ENCODE measurements at places on chromosomes 16 and 17.

DNA sequence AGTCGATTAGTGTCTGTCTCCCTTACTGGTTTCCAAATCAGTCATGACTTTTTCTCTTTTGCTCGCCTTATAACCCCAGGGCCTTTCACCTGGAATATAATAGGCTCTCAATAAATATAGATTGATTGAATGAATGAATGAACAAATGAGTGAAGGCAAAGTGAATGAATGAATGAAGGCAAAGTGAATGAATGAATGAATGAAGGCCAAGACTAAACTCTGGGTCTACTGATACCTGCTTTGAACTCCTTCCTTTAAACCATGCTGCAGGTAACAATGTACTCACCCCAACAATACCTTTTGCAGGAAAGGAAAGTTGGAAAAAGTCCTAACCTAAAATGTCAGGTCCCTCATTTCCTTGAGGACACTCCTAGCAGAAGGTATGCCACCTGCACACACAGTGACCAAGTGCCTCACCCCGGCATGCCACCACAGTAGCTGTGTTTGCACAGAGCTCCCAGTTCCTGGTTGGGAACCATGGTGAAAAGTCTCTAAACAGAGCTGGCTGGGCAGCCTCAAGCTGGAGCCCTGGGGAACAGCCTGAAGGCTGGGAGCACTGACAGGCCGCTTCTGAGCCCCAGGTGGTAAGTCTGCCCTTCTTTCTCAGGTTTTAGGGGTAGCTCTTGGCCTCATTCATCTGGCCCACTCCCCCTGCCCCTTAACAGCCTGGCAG is 42.7 kb upstream of the ANKFN1 start:
- no peak for DNase-seq

- DNase-seq, result no peak
Observed at GRCh38 chr16:70569752-70570151, 46.1 kb downstream of the SF3B3 start.

GRCh38 chr17:61848247-61848646 is 15.1 kb downstream of the BRIP1 start:
- no peak for DNase-seq

- no peak for DNase-seq
Observed at GRCh38 chr17:74213861-74214391, 555 bp downstream of the TTYH2 start.

GRCh38 chr17:10196941-10197340 is 1.5 kb downstream of the GAS7 start:
- no peak for DNase-seq

DNA sequence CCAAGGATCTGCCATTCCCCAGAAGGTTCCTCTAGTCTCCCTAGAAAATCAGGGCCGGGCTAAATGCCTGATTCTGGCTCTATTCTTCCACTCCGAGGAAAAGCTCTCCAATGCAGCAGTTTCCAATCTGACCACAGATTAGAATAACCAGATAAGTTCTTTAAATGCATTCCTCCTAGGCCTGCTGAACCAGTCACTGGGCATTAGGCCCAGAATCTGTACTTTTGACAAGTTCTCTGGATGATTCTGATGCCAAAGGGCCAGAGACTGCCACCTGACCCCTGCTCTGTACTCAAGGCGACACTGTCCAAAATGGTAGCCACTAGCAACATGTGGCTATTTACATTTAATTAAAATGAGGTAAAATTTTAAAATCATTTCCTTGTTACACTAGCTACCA is 22.3 kb downstream of the MAP3K14 start:
- DNase-seq, result no peak

- no peak for DNase-seq
Observed at GRCh38 chr16:11207646-11208045, 48.4 kb downstream of the SOCS1 start.

DNA sequence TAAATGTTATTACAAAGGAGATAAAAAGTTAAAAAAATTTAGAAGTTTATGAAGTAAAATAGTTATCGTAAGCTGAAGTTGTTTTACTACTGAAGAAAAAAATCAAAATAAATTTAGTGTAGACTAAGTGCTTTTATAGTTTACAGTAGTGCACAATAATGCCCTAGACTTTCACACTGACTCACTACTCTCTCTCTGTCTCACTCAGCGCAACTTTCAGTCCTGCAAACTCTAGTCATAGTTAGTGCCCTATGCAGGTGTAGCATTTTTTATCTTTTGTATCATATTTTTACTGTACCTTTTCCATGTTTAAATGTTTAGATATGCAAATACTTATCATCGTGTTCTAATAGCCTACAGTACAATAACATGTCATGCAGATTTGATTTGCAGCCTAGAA is 17.7 kb upstream of the TOM1L1 start:
- no peak for DNase-seq

GRCh38 chr17:27473190-27473747 is 17.0 kb downstream of the KSR1 start:
- no peak for DNase-seq

- no peak for DNase-seq
Observed at GRCh38 chr16:88976366-88977017, 515 bp downstream of the CBFA2T3 start.

GRCh38 chr17:44489581-44489980 is 13.6 kb downstream of the GPATCH8 start:
- no peak for DNase-seq

DNA sequence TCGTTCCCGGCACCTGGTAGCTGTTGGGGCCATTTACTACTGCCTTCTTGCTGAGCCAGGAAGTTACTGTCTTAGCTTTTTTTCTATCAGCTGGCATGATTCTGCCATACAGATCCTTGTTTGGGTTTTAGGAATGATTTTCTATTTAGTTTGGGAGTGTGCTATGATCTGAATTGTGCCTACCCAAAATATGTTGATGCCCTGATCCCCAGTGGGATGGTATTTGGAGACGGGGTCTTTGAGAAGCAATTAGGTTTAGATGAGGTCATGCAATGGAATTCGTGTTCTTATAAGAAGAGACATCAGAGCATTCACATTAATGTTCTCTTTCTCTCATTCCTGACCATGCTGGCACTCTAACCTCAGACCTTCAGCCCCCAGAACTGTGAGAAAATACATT is 59.4 kb upstream of the HS3ST2 start:
- DNase-seq, result no peak
